NCI-H510A treated with DMSO at 0.1 percent for 48 hours (cell line): ENCODE measurements at places on chromosomes 1 and 21.

DNA sequence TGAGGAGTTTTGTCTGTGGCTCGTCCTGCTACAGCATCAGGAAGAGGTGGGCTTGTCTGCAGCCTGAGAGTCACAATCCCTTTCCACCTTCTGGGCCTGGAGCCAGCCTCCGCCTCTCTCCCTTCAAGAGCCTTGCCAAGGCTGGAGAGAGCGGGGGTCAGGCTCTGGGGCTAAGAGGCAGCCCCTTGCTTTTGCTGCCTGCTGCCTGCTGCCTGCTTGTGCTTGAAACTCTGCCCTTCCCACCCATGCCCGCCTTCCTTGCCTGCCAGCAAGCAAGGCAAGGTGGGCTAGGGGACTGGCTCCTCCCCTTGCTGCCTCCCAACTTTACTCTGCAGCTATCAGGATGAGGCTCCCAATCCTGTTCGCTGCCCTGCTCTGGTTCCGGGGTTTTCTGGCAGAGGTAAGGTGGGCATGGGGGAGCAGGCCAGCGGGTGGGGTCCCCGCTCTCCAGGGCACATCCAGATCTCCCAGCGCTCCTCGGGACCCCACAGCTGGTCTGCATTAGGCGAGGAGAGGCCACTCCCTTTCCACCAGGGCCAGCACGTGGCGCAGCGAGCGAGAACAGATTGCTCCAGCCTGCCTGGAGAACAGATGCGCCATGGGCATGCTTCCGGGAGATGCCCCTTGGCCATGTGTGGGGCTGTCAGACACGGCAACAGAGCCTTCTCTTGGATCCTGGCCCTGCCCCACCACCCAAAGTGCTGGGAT lies 7.5 kb upstream of the PTPN7 start:
- DNase-seq = no peak

DNA sequence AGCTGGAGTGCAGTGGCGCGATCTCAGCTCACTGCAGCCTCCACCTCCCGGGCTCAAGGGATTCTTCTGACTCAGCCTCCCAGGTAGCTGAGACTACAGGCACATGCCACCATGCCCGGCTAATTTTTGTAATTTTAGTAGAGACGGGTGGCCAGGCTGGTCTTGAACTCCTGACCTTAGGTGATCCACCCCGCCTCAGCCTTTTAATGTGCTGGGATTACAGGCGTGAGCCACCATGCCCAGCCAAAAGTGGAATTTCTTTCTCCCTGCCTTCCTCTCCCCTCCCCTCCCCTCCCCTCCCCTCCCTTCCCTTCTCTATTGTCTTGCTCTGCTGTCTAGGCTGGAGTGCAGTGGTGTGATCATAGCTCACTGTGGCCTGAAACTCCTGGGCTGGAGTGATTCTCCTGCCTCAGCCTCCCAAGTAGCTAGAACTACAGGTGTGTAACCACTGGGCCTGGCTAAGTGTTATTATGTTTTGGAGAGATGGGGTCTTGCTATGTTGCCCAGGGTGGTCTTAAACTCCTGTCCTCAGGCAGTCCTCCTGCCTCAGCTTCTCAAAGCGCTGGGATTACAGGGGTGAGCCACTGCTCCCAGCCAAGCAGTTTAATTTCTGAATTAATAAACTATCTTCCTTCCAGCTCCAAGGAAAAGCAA lies 10.0 kb upstream of the MACF1 start:
- DNase-seq = no peak

- DNase-seq = no peak
These were observed 736.7 kb upstream of the PTBP2 start for GRCh38 chr1:95984798-95985374.

DNA sequence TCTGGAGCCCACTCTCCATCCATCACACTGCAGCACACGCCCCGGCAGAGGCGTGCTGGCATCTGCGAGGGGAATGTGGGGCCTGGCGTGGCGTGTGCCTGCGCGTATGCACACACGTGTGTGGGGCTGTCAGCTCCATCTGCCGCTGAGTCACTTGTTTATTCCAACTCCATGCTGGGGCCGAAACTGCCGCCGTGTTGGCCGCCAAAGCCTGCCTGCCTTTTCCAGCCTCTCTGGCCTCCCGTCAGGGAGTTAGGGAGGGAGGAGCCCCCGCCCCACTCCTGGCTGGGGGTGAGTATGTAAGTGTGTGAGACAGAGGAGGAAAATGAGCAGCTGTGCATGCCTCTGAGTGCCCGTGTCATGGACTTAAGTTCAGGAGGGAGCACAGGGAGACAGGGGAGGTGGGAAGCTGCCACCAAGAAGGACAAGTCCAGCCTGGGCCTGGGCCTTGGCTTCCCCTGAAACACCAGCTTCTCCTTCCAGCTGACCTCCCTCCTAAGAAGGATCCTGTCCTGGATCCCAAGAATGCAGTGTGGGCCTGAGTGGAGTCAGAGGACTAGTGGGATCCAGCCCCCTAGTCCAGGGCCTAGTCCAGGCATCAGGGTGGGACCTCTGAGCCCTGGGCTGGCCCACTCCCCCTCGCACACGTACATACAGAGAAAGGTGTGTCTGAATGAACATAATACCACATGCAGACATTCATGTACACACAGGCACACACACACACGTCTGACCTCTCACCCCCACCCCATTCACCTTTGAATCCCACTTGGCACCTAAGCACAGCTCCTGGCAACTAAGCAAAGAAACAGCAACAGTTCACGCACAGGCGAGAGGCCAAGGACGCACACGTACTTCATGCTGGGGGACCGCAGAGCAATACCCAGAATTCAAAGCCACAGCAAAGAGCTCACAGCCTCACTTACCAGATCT lies 24.7 kb downstream of the MEF2D start:
- DNase-seq = peak; percentile 44

GRCh38 chr1:204523605-204524215 lies 7.5 kb downstream of the MDM4 start:
- no peak for DNase-seq

GRCh38 chr21:17925899-17926298 lies 106.7 kb upstream of the C21orf91 start:
- DNase-seq = no peak

- DNase-seq = no peak
These were observed 196.5 kb downstream of the TPR start for GRCh38 chr1:186178426-186179043.

DNA sequence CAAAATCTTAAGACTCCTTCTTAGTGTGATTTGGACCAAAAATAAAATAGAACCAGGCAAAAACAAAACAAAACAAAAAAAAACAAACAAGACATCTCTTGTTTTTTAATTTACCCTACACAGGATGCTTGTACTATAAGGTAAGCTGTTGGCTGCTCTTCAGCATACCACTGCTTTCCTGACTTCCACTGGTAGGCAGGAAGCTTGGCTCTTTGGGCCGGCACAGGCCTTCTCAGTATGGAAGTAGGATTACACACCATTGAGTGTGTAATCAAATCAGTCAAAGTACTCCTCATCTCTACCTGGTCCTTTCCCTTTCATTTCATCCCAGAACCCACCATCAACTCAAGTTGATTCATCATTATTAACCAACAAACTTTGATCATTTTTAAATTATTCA lies 61.9 kb upstream of the RGS1 start:
- no peak for DNase-seq

DNA sequence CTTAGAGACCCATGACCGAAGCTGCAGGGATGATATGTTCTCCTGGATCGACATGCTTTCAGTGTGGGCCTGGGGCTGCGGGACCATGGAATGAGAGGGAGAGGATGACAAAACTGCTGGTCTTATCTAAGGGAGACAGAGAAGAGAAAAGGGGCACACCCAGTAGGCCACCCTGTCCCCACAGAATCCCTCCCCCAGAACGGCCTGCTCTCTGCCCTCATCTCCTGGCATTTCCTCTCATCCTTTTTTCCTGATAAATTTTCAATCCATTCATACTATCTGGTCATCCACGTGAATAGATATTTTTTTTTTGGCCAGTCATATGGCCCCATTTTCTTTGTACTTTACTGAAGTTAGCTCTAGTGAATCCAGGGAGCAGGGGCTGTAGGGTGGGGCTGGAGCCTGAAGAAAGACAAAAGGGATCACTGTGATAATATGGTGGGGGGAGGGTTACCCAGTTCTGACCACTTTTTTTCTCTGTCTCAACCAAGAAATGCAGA lies at the start of gene PKLR:
Gene PKLR (minus strand): TSS at position 97 of the 500 bp plus-strand sequence. CDS start 43 bp downstream, at position 54.
- no peak for DNase-seq

- no peak for DNase-seq
These were observed 71.6 kb upstream of the PDC start for GRCh38 chr1:186532466-186532865.
